Daoy (cell line): ENCODE measurements at places on chromosomes 2 and 18. TPM values are rescaled to one million over a fixed set of nuclear protein-coding genes. Genes with fewer than 3 reads are reported as not detected.

FAM124B gene
- 0.11 and 0.65 TPM in 2 replicates for total RNA-seq

ASPRV1 gene
- total RNA-seq = 0.80 and 1.2 TPM in 2 replicates

FABP1 gene
- not detected in 2 replicates for total RNA-seq

TEX51 gene
- total RNA-seq = not detected in 2 replicates

CD8A gene
- total RNA-seq = not detected in 2 replicates

GULP1 gene
- total RNA-seq = 13.4 and 25.9 TPM in 2 replicates

CDH20 gene
- 0.03 TPM in 1 of 2 replicates, not detected in the other for total RNA-seq

SCN7A gene
- not detected in 2 replicates for total RNA-seq
